ENCODE measurements at places on chromosomes 3 and 15.

DNA sequence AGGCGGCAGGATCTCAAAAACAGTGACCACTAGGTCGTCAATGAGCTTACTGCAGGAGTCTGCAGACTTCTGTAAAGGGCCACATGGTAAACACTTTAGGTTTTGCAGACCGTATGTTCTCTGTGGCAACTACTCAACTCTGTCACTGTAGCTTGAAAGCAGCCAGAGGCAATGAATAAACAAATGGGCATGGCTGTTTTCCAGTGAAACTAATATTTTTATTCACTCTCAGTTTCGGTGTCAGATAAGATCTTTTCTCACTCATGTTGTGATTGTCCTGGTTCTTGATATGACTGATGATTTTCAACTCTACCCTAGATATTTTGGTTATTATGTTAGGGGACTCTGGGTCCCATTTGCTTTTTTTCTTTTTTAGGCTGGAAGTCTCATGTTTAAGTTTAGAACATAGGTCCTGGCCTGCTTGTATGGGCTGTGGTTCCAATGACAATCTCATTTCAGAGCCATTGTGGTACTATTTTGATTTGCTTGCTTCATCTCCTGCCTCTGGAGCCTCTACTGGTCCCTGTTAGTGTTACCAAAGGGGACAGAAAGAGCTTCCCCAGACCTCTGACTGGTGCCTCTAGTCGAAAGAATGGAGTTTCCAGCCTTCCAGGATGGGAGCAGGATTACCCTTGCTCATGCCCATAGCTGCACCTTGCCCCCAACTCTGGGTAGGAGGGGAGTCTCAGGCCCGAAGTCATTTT, 222.0 kb downstream of the STT3B start:
- DNase-seq: no peak

DNA sequence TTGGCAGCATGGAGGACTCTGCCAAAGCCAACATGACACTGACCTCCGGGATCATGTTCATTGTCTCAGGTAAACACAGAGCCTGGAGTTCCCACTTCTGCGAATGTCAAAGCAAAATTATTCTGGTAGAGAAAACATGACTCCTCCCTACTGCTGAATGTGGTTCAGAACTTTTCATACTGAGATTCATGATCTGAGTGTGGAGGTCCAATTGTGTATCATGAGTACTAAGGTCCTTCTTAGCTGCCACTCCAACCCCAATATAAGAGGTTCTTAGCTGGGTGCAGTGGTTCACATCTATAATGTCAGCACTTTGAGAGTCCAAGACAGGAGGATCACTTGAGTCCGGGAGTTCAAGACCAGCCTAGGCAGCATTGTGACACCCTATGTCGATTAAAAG, 13.8 kb downstream of the CLDN18 start:
- no peak for DNase-seq

- DNase-seq: no peak
Measured at GRCh38 chr3:160434071-160434470, 15.5 kb downstream of the TRIM59 start.

DNA sequence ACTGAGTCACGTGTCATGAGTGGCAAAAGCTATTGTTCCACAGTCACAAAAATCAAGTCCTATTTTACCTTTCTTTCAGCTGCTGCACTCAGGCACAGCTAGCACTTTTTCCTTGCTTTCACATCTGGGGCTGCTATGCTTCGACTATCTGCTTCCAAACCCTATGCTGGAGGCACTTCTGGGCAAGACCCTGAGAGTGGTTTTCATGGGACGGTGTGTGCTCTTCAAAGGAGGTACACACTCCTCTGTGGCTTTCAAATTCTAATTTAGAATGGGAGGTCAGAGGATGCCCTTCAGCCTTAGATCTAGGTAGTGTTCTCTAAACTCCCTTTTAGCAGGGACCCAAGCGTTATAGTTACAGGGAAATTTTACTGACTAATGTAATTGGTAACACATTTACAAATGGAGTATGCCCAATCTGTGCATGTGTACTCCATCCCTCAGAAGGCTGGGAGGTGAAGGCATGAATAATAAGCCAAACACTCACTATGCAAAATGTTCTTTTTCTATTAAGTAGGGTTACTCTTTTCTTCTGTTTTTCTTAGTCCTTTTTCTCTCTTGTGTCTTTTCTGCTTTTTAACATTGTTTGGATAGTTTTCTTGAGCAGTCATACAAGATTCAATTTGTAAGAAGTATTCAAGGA, 188.3 kb downstream of the LSAMP start:
- DNase-seq: no peak

- DNase-seq: no peak
Measured at GRCh38 chr3:197951392-197951990, 1.5 kb downstream of the RPL35A start.

DNA sequence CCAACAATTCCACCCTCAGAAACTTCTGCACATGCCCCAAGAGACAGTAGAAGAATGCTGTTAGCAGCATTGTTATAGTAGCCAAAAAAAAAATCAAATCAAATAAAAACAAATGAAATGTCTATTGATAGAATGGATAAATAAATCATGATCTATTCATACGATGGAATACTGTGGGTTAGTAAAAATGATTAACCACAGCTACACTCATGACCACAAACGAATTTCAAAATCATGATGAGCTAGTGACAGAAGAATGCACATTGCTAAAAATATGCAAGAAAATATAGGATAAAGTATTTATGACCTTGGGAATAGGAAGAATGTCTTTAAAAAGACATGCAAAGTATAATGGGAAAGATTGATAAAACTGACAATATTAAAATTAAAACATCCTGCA, 57.5 kb upstream of the ACAN start:
- DNase-seq: no peak

DNA sequence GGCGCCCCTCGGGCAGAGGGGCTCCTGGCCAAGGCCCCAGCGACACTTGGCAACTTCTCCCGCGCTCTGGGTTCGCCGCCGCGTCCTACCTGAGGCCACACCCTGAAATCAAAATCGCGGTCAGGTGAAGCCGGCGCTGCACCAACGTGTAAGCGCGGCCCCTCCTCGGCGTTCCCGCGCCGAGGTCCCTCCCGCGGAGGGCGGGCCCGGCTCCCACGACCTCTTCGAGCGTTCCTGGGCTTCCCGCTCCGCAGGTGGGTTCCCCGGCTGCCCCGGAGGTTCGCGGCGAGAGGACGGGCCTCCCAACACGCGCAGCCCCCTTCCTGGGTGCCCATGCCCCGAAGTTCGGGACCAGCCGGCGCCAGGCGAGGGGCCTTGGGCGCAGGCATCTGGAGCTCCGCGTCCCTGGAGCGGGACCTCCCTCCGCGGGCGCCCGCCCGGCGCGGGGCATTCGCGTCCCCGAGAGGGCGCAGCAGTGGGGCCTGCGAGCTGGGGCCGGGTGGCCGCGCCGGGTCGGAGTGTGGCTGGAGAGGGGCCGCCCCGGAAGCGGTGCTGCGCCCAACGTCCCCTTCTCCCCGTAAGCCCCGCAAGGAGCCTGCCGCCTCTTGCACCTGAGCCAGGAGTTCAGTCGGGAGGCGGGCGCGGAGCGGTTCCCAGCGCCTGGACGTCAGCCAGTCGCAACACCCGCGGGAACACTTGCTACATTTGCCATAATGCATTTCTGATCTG, 13.7 kb downstream of the PAK6 start:
- no peak for DNase-seq

GRCh38 chr3:159852821-159853505, 135.7 kb upstream of the IL12A start:
- no peak for DNase-seq

- no peak for DNase-seq
Measured at GRCh38 chr15:86912661-86913060, 833.0 kb downstream of the AGBL1 start.

GRCh38 chr3:48070030-48070429, 53.8 kb upstream of the MAP4 start:
- no peak for DNase-seq

DNA sequence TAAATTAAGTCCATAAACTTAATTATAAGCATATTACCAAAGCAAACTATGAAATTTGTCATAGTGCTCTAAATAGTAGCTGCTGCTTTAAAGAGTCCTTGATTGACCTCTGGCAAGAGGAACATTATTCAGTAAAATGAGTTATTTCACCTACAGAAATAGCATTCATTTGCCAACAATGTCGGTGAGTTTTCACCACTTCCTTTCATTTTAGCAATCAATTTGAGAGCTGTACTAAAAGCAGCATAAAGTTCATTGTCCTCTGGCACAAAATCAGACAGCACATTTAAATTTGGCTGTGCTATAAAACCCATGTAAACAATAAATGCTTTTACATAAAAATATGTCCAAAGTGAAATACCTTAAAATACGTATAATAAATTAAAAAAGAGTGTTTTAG, 1515.7 kb downstream of the SI start:
- DNase-seq: no peak

DNA sequence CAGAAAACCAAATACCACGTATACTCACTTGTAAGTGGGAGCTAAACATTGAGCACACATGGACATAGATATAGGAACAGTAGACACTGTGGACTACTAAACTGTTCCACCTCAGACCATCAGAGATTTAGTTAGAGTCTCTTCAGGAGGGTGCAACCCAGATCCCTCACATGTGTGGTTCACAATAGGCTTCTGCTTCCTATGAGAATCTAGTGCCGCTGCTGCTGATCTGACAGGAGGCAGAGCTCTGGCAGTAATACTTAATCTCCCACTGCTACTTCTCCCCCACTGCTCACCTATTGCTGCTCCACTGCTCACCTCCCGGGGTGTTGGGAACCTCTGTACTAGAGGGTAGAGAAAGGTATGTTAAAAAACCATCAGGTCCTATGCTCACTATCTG, 533.3 kb downstream of the NSUN3 start:
- no peak for DNase-seq

DNA sequence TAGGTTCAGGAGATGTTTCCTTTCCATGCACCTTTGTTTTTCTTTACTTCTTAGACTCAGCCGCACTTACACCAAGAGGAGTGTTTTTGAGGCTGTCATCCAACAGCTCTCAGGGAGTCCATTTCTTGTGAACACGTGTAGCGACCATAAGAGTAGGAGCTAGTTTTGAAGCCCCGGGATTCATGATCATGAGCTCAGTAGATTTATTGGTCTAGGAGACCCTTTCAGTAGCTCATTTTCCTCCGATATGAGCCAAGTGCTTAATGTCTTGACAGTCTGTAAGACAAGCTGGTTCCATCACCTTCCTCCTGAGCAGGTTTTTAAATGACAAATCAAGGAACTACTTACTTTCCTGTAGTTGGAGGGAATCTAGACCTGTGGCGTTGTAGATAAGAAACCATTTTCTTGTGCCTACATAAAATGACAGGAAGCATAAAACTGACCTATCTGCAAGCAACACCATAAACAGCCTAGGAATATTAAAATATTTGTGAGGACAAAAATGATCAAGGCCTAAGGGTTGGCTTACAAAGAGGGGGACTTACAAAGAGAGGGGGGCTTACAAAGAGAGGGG, 172.6 kb upstream of the BHLHE40 start:
- no peak for DNase-seq

DNA sequence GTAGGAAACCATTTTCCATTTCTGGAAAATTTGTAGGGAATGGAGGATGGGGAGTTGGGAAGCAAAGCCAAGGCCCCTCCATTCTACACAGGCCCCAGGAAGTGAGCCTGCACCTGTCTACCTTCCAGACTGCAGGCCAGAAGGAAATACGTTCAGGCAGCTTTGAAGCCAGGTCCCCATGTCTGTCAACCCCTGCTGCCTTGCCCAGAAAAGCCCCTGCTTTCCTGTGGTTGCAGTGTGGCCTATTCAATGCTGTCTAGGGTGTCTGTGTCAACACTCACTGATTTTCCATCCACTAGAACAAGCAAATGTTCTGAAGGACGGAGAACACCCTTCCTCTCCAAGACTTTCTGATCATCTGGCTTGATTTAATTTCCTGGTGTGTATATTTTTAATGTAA, 281.9 kb downstream of the TLE3 start:
- no peak for DNase-seq

DNA sequence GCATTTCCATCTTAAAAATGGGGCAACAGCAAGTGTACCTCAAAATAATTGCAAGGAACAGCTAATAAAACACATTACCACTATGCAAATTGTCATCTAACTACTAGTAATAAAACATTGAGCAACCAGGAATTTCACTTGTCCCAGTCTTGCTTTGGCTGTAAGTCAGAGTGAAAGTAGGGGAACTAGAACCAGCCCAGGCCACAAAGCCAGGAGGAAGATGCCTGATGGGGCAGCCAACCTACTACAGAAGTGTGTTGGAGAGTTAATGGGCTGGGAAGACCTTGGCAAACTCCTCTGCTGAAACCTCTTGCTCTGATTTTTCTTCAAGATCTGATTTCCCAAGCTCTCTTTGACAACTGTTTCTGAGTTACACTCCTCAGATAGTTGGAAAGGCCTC, 40.2 kb upstream of the LPP start:
- DNase-seq: no peak

DNA sequence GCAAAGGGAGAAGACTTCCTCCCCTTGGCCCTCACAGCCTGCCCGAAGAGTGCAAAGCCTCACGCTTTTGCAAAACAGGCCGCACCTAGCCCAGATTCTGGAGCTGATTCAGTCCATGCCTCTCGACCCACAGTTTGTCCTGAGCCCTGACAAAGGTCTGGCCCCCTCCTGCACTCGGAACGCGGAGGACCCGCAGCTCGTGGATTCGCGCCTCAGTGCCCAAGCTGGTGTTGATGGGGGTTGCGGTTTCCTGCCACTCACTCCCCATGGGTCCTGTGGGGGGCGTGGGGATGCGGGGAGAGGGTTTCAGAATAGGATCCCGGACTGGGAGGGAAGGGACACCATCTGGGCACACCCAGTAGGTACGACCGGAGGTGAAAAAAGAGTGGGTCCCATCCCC, 594 bp upstream of the CRABP1 start:
- DNase-seq: no peak

DNA sequence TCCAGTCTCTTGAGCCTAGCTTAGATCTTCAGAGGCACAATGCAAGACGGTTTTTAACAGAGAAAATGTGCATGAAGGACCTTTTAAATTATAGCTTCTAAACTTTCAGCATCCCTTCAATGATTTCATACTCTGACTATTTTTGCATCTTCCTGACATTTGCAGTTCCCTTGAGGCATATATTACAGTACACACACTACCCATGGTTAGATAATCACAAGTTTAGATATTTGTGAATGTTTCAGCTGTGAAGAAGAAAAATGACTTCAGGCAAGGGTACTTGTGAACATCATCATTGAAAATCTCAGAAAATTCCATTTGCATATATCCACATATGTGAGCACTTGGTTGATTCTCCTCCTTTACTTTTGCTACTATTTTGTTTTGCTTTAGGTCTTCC, 341.5 kb downstream of the ROBO2 start:
- DNase-seq: no peak

GRCh38 chr3:112379020-112379690, 46.2 kb downstream of the CD200 start:
- DNase-seq: no peak

DNA sequence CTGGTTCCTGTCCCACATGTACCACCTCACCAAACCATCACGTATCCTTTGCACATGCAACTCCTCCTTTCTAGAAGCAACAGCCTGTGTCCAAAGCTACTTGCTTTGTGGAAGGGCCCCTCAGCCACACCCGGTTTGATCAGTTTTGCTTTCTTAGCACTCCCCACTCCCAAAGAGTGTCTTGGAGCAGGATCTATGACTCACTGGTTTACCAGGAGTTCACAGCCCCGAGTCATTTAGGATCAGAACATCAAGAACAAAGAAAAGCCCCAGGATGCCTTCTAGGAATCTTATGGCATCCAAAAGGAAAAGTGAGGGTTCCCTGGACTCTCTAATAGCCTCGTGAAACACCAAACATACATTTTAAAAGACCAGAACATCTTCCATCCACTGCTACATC, 50.7 kb upstream of the IGF1R start:
- no peak for DNase-seq

Measured in epithelial cell of proximal tubule (primary cell).